ENCODE measurements at places on chromosomes 3 and 15.

- DNase-seq, result no peak
These were observed 22.9 kb downstream of the ITPR1 start for GRCh38 chr3:4515916-4516579.

DNA sequence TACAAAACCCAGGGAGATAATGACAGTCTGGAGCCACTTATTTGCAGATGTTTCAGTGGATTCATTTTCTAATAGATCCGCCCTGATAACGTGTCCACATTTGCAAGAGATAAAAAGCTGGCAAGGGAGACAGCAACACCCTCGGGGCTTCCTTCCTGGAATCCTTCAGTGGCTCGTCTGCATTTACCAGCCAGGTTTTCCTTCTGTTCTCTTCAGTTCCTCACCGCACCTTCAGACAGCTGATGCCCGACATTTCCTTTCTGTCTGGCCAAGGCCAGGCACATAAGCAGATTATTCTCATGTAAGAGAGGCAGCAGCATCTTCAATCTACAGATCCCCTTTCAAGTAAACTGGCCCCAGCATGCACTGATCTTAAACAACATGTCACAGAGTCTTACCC, 56.2 kb upstream of the SPATA12 start:
- DNase-seq, result no peak

DNA sequence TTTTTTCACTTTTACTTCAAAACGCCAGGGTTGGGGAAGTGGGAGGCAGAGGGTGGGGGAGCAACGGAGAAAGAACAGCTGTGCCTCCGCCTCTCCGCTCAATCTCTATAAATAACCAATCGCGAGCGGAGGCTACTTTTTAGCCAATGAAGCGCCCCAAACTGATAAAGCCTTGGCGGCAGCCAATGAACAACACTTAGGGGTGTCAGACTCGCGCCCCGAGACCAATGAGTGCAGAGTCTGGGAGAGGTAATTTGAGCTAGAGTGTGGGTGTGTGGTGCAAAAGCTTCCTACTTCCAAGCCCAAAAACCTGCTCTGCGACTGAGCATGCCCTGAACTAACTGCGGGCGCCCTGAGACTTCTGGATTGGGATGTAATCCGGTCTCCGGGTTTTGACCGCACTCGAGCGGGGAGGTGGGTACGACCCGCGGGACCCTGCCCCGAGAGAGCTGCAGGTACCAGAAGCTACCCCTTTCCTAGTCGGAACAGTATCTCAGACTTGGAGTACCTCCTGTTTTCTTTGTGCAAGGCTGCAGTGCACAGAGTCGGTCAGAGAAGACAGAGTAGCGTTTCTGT, 800 bp upstream of the RAP2B start:
- peak; percentile 68 for DNase-seq

DNA sequence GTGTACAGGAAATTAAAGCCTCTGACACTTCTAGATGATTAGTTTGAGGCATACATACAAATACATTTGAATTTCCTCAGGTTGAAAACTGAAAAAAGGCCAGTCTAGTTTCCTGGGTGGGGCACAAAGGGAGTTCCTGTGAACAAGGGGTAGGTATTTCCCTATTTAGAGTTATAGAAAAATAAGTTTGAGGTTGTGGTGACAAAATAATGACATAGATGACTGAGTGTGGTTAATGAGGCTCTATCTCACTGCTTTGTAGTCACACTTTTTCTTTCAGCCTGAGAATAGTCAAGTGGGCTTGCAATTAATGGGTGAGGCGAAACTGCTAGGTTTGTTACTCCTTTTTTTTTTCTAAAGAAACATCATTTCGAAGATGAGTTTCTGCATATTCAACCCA, 4.3 kb downstream of the SLCO3A1 start:
- no peak for DNase-seq

DNA sequence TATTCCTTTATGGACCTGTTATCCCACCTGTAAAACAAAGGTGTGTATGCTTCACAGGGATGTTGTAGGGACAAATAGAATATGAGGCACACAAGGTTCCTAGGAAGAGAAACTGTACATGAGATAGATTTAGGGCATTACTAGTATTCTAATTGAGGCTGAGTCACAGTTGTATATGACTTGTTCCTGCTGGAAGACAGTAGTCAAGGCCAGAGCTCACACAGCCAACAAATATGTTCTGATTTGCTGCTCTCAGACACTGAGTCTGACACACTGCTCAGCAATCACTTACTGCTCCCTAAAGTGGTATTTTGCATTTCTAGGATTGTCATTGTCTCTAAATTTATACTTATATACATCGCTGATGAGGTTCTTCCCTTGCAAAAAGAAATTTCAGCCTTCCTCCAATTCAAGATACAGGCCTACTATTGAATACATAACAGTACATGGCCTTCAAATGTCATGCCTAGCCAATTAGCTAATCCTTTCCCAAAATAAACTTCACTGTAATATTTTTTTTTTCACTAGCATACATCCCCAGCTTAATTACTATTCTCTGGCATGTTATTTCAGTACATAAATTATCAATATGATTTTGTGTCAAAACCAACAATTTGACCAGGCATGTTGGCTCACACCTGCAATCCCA, 69.8 kb downstream of the TIGIT start:
- DNase-seq, result no peak

DNA sequence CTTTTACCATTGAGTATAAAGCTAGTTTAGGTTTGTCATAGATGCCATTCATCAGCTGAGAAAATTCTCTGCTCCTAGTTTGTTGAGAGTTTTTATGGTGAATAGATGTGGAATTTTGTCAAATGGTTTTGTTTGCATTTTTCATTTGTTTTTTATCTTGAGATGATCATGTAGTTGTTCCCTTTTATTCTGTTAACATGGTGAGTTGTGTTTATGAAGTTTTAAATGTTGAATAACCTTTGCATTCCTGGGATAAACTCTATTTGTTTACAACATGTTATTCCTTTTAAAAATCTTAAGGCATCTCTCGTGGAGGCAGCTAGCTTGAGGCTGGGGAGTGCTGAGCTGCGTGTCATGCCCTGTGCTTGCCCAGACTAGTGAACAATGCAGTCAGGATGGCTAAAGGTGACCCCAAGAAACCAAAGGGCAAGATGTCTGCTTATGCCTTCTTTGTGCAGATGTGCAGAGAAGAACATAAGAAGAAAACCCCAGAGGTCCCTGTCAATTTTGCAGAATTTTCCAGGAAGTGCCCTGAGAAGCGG, 48.5 kb downstream of the ANAPC13 start:
- DNase-seq, result no peak

DNA sequence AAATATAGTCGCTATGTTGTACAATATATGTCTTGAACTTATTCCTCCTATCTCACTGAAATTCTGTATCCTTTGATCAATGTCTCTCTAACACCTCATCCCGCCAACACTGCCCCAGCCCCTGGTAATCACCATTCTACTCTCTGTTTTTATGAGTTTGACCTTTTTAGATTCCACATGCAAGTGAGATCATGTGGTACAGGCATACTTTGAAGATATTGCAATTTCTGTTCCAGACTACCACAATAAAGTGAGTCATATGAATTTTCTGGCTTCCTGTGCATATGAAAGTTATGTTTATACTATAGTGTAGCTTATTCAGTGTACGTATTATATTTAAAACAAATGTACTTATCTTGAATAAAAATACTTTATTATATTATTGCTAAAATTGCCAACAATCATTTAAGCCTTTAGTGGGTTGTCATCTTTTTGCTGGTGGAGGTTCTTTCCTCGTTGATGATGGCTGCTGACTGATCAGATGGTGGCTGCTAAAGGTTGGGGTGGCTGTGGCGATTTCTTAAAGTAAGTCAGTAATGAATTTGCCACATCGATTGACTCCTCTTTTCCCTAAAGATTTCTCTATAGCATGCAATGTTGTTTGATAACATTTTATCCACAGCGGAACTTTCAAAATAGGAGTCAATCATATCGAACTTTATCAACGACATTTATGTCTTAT, 257.2 kb downstream of the NFKBIZ start:
- DNase-seq, result no peak
